ENCODE measurements at places on chromosomes 1 and 21. TPM values are rescaled to one million over a fixed set of nuclear protein-coding genes. Genes with fewer than 3 reads are reported as not detected.

DNA sequence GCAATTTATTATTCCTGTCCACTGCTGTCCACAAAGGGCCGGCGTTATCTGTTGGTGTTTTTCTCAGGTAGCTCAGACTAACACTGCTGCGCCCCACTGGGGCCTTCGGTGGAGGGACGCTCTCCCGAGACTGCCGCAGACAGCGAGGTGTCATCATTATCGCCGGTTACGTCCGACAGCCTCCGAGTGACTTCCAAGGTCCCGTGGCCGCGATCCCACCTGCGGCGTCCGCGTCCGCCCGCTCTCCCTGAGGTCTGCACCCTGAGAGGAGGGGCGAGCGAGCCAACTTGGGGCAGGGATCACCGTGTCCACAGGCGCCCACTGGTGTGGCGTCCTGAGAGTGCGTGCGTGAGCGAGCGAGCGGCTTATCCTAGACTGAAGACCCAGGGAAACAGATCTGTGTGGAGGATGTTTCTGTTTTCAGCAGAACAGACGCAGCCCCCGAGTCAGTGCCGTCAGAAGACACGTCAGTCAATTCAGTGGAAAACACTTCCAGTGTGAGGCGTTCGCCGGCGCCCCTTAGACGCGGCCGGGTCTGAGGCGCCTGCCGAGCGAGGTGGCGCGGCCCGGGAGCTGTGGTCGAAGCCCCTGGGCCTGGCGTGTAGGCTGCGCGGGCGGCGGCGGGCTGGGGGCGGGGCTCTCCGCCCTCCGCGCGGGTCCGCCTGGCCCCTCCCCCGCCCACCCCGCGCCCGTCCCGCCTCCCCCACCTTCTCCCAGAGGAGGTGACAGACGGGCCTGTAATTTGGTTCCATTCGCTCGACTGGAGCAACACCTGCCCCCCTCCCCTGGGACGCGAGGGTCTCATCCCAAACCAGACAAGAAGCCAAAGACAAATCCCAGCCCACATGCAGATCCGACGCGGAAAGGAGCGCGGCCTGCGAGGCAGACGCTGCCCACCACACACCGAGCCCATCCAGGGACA lies 12.6 kb downstream of the NHLH2 start:
- DNase-seq, result peak; percentile 28
- H3K27ac ChIP-seq, result peak overlapping the region; percentile 79
- H3K27me3 ChIP-seq, result peaks cover 51% of the 10 kb centered on the region
- H3K4me3 ChIP-seq, result peak overlapping the region; percentile 77

- no peak for DNase-seq
- H3K4me1 ChIP-seq, result peaks cover 5% of the 10 kb centered on the region
- no peaks in the 10 kb centered on the region for H3K36me3 ChIP-seq
- no peak overlapping the region for H3K4me3 ChIP-seq
- no peak overlapping the region for H3K27ac ChIP-seq
- H3K27me3 ChIP-seq, result peaks cover 23% of the 10 kb centered on the region
Measured at GRCh38 chr1:223225061-223225460, 82.0 kb upstream of the TLR5 start.

GRCh38 chr1:229148743-229149142 lies 122.2 kb upstream of the RAB4A start:
- peaks cover 39% of the 10 kb centered on the region for H3K27me3 ChIP-seq
- DNase-seq, result no peak
- peaks cover 2% of the 10 kb centered on the region for H3K4me1 ChIP-seq
- no peak overlapping the region for H3K27ac ChIP-seq

- peaks cover 37% of the 10 kb centered on the region for H3K36me3 ChIP-seq
- H3K27me3 ChIP-seq, result no peaks in the 10 kb centered on the region
- no peak for DNase-seq
- H3K4me3 ChIP-seq, result peak overlapping the region; percentile 4
- H3K4me1 ChIP-seq, result peaks cover 15% of the 10 kb centered on the region
- H3K27ac ChIP-seq, result peak overlapping the region; percentile 31
Measured at GRCh38 chr1:51776408-51776807, 102.1 kb downstream of the NRDC start.

DNA sequence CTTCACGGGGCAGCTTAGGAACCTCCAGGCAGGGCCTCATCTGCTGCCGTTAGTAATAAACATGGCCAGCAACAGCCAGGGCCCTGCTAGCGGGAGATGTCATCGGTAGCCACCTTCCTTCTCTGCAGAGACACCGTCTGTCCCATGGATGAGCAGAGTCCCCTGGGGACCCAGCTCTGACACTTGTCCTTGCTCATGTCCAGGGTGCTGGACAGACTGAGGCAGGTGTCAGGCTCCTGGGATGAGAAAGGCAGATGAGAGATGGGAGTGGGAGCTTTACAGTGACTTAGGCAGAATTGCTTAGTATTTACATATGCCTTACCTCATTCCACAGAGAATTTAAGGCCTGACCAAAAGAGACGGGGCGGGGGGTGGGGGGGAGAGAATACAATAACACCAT lies 25.0 kb downstream of the CAPN2 start:
- H3K4me3 ChIP-seq, result no peak overlapping the region
- no peak for DNase-seq
- H3K27me3 ChIP-seq, result peaks cover 44% of the 10 kb centered on the region

GRCh38 chr1:247517795-247518612 lies 18.2 kb downstream of the OR2C3 start:
- H3K27ac ChIP-seq, result no peak overlapping the region
- H3K36me3 ChIP-seq, result no peaks in the 10 kb centered on the region
- no peaks in the 10 kb centered on the region for H3K4me1 ChIP-seq
- H3K27me3 ChIP-seq, result no peaks in the 10 kb centered on the region
- no peak for DNase-seq
- H3K4me3 ChIP-seq, result no peak overlapping the region

- peaks cover 29% of the 10 kb centered on the region for H3K4me1 ChIP-seq
- DNase-seq, result no peak
- H3K27ac ChIP-seq, result no peak overlapping the region
- H3K4me3 ChIP-seq, result no peak overlapping the region
Measured at GRCh38 chr1:18947570-18947969, 8.9 kb downstream of the IFFO2 start.

GRCh38 chr1:94335950-94336349 lies 82.2 kb upstream of the ABCD3 start:
- peak; percentile 46 for DNase-seq
- H3K27ac ChIP-seq, result no peak overlapping the region
- H3K4me1 ChIP-seq, result peaks cover 5% of the 10 kb centered on the region
- no peaks in the 10 kb centered on the region for H3K36me3 ChIP-seq
- H3K4me3 ChIP-seq, result no peak overlapping the region

DNA sequence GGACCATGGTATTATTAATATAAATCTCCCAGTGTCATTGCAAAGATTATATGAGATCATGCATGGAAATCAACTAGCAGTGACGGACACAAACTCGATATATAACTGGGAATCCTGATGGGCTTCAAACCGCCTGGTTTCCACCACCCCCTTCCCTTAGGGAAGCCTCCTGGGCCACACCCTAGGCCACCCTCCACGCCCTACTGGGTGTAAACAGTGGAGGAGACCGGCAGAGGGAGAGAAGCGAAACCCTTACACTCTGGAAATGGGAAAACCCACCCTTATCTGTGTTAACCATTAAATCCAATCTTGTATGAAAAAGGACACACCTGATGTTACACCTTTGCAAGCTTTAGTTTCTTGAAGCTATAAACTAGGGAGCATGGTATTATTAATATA lies 595 bp upstream of the ZNHIT6 start:
- DNase-seq, result no peak
- H3K4me3 ChIP-seq, result no peak overlapping the region
- H3K27me3 ChIP-seq, result no peaks in the 10 kb centered on the region
- H3K36me3 ChIP-seq, result peaks cover 7% of the 10 kb centered on the region

GRCh38 chr1:53249706-53250105 lies 11.4 kb upstream of the MAGOH start:
- H3K4me1 ChIP-seq, result peaks cover 15% of the 10 kb centered on the region
- no peaks in the 10 kb centered on the region for H3K36me3 ChIP-seq
- no peak for DNase-seq
- H3K27me3 ChIP-seq, result no peaks in the 10 kb centered on the region

GRCh38 chr1:19044471-19044870 lies 88.0 kb upstream of the IFFO2 start:
- no peaks in the 10 kb centered on the region for H3K36me3 ChIP-seq
- H3K27me3 ChIP-seq, result peaks cover 14% of the 10 kb centered on the region
- peaks cover 8% of the 10 kb centered on the region for H3K4me1 ChIP-seq

DNA sequence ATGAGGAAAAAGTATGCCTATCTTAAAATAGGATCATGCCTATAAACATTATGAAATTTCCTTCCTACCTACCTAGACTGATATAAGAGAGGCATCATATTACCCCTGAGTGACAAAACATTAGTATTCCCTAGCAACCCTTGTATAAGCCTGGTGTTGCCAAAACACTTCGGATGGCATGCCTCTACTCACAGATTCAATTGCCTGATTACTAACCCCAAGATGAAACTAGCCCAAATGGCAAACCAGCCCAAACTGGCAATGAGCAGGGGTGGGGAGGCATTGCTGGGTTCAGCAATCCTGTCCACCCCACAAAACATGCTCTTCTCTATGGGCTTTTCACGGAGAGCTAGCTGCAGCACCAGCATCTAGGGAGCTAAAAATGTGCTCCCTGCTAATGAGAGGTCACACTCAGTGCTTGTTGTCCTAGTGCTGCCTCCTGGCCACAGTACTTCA lies 13.9 kb downstream of the PALMD start:
- H3K4me1 ChIP-seq, result peaks cover 9% of the 10 kb centered on the region
- H3K4me3 ChIP-seq, result no peak overlapping the region
- H3K27ac ChIP-seq, result no peak overlapping the region
- no peaks in the 10 kb centered on the region for H3K27me3 ChIP-seq
- no peak for DNase-seq

DNA sequence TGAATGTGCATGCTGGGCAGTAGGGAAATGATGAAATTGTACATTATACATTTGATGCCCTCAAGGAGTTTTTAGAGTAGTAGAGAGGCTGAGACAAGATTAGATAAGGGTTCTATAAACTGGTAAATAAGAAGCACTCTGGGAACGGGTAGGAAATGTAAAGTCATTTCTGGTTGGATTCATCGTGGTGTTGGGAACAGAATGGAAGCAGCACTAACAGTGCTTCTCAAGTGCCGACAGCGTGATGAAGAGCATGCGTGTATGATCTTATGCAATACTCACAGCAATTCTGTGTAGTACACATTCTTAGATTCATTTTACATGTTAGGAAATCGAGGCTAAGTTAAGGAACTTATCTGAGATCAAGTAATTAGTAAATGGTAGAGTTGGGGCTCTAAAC lies 45.9 kb downstream of the GPR88 start:
- H3K27me3 ChIP-seq, result no peaks in the 10 kb centered on the region
- no peak for DNase-seq
- H3K4me1 ChIP-seq, result peaks cover 10% of the 10 kb centered on the region

- H3K27ac ChIP-seq, result no peak overlapping the region
- H3K4me1 ChIP-seq, result no peaks in the 10 kb centered on the region
- no peak for DNase-seq
- peaks cover 15% of the 10 kb centered on the region for H3K27me3 ChIP-seq
- H3K36me3 ChIP-seq, result no peaks in the 10 kb centered on the region
Measured at GRCh38 chr1:165988275-165988674, 160.9 kb downstream of the UCK2 start.

- H3K27ac ChIP-seq, result no peak overlapping the region
- H3K27me3 ChIP-seq, result peaks cover 25% of the 10 kb centered on the region
- no peak overlapping the region for H3K4me3 ChIP-seq
- H3K4me1 ChIP-seq, result peaks cover 9% of the 10 kb centered on the region
- no peak for DNase-seq
Measured at GRCh38 chr1:5692664-5693063, 299.6 kb downstream of the NPHP4 start.

- no peaks in the 10 kb centered on the region for H3K36me3 ChIP-seq
- H3K4me1 ChIP-seq, result peaks cover 2% of the 10 kb centered on the region
- H3K27me3 ChIP-seq, result no peaks in the 10 kb centered on the region
- H3K4me3 ChIP-seq, result no peak overlapping the region
Measured at GRCh38 chr1:231517076-231517475, 11.4 kb upstream of the TSNAX start.

DNA sequence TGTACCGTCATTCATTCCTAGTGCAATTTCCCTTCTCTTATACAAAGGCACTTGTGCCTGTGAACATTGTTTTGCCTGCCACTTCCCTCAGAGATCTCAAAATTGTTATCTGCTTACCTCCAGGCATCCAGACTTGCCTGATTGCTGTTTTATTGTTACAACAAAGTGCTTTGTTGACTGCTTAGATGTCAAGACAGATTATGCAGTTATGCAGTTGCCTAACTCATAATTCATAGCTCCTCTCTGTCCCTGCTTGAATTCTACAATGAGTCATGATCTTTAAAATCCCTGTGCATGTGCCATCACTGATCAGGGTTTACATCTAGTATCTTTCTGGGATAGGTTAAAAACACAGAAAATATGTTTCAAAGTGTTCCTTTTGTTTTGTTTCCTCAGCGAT lies 24.5 kb downstream of the CXADR start:
- peaks cover 15% of the 10 kb centered on the region for H3K4me1 ChIP-seq
- no peak overlapping the region for H3K4me3 ChIP-seq
- peaks cover 13% of the 10 kb centered on the region for H3K36me3 ChIP-seq
- no peaks in the 10 kb centered on the region for H3K27me3 ChIP-seq

DNA sequence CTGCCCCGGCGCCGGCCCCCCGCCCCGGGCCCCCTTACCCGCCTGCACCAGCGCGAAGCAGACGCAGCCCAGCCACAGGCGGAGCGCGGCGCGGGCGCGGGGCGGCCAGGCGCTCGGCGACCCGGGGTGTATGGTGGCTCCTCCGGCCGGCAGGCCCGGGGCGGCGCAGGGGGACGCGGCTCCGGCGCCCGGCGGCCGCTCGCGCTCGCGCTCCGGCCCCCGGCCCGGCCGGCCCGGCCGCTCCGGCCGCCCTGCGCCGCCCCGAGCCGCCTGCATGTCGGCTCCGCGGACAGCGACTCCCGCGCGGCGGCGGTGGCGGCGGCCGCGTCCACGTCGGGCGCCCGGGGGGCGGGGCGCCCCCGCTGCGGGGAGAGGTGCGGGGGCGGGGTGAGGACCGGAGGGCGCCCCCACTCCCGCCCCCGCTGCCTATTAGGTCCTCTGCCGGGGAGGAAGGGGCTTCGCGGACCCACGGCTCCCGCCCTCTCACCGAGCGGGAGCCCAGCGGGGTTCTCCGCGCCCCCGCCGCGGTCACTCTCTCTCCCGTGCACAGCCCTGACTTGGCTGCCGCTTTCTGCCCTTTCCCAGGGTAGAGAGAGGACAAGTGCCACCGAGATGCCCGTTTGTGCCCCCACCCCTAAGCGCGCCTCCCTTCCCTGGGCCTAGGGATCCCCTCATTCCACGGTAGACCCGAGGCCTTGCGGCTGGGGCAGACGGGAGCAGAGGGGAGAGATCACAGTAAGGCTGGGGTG lies at the start of gene FNDC5:
FNDC5 (minus strand) TSS at position 298 of the 749 bp plus-strand sequence.
- H3K27me3 ChIP-seq, result peaks cover 56% of the 10 kb centered on the region
- H3K4me1 ChIP-seq, result peaks cover 12% of the 10 kb centered on the region
- no peak within 1 kb of the TSS for H3K27ac ChIP-seq
- peak; percentile 52 for DNase-seq
- peak within 1 kb of the TSS; percentile 74 for H3K4me3 ChIP-seq
- H3K36me3 ChIP-seq, result peaks cover 3% of the 10 kb centered on the region

Gene RRAGC
- total RNA-seq, result 19.7 TPM

Gene MTARC2
- 14.3 TPM for total RNA-seq

Gene RGS16
- 1.5 TPM for total RNA-seq

Data from progenitor cell of endocrine pancreas (in vitro differentiated cells).